D341Med (cell line): ENCODE measurements at places on chromosomes 6 and 20.

DNA sequence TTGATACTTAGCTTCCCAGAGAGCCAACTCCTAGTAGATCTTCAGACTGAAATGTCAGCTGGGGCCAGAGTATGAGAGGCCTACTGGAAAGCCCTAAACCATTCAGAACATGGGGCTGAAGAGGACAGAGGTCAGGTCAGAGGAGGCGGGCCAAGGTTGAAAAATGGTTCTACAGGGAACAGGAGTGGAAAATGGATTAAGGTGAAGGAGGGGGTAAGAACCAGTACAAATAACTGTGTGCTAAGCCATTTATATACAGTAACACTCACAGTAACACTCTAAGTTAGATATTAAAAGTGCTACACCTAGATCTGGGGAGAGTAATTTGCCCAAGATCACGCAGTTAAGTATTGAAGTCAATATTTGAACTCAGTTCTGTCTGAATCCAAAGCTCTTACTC lies 313.2 kb upstream of the MAP3K7 start:
- no peak for DNase-seq

DNA sequence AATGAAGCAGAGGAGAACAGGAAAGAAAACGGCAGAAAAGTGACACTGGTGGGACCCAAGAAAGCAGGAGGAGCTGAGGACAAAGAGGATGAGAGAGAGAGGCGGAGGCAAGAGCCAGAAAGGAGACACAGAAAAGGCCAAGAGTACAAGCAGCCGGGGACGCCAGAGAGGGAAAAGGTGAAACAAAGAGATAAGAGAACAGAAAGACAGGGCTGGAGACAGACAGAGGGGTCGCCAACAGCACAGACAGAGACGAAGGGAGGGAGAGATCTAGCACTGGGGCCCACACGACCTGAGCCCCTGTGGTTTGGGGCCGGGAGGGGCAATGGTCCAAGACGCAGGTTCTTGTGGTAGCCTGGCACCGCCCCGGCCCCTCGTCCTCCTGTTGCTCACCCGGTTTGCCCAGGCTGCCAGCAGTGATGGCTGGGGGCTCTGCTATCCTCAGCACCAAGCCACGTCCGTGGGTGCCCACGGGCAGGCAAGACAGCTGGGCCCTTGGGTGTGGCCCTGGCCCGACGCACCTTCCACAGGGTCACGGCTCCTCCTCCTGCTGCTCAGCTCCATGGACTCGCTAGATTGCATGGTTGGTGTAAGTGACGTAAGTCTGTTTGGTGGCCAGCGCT lies 123.5 kb downstream of the GRM4 start:
- DNase-seq: no peak

DNA sequence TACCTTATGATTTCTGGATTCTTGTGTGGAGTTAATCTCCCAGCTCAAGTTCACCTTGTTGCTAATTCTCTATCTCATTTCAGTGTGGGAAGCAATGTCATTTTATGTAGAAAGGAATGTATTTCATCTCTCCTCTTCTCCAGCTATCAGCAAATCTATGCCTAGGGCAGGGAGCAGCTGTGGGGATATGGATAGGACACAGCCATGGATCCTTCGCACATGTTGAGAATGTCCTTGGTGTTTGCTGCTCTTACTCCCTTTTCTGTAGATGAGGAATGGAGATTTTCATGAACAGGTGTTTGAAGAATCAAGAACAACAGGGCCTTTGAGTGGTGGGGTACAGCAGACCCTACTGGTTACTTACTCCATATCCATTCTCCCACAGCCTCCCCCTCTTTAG lies 182.0 kb downstream of the UST start:
- DNase-seq: no peak

- no peak for DNase-seq
These were observed 2.2 kb downstream of the BICRAL start for GRCh38 chr6:42783876-42784642.

GRCh38 chr20:45039475-45039820 lies 61.5 kb downstream of the KCNS1 start:
- no peak for DNase-seq

- DNase-seq: no peak
These were observed 3.8 kb upstream of the CPXM1 start for GRCh38 chr20:2804041-2804828.
